ENCODE measurements at places on chromosomes 3 and 15. TPM values are rescaled to one million over a fixed set of nuclear protein-coding genes. Genes with fewer than 3 reads are reported as not detected.

- H3K27ac ChIP-seq: no peak overlapping the region
- H3K4me3 ChIP-seq: no peak overlapping the region
- H3K36me3 ChIP-seq: no peaks in the 10 kb centered on the region
- no peak for DNase-seq
- no peaks in the 10 kb centered on the region for H3K4me1 ChIP-seq
- no peaks in the 10 kb centered on the region for H3K27me3 ChIP-seq
These were observed 125.5 kb upstream of the TRIM42 start for GRCh38 chr3:140552403-140552802.

DNA sequence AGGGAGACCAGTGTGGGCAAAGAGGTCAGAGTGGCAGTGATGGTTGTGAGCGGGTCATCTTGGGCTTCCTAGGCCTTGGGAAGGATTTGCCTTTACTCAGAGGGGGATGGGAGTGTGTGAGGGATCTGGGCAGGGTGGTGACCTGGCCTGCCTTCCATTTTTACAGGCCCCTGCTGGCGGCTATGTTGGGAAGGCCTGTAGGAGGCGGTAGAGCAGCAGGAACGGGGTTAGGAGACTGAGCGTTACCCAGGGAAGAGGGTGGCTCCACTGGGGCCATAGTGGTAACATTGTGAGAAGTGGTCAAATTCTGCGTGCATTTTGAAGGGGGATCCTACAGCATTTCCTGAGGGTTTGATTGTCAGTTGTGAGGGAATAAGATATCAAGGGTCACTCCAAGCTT, 307.3 kb upstream of the CTDSPL start:
- no peaks in the 10 kb centered on the region for H3K27me3 ChIP-seq
- no peak overlapping the region for H3K4me3 ChIP-seq
- H3K27ac ChIP-seq: no peak overlapping the region
- no peaks in the 10 kb centered on the region for H3K36me3 ChIP-seq

- no peak for DNase-seq
- H3K36me3 ChIP-seq: no peaks in the 10 kb centered on the region
- no peak overlapping the region for H3K27ac ChIP-seq
- H3K4me3 ChIP-seq: no peak overlapping the region
- H3K27me3 ChIP-seq: no peaks in the 10 kb centered on the region
These were observed 452.1 kb downstream of the RAP2B start for GRCh38 chr3:153614140-153614539.

DNA sequence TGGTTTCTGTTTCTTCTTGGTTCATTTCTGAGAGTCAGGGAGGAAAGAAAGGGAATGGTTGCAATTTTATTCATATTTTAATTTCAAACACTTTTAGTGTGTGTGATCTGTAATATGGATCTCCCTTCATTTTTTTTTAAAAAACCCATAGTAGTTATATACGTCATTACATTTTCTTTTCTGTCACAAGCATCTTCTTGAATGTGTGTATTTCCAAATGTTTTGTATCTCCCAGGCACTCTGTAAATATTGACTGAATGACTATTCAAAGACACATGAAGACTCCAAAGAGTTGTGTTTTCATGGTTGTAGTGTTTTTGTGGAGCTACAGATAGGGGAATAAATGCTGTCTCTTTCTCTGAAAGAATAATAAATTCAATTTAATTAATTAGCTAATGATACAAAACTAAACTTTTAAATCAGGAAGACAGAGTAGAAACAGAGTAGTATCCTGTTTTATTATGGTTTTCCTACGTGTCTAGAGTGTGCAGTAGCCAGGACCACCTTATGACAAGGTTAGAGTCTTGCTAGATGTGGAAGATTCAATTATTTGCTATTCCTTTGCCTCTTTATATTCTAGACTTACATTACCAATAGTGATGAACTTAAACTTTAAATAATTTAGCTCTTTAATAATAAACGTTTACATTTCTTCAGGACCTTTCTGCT, 35.5 kb downstream of the NECTIN3 start:
- H3K36me3 ChIP-seq: no peaks in the 10 kb centered on the region

GRCh38 chr15:31434275-31434587, 107.6 kb downstream of the KLF13 start:
- H3K27ac ChIP-seq: peak overlapping the region; percentile 86
- no peak overlapping the region for H3K4me3 ChIP-seq
- no peaks in the 10 kb centered on the region for H3K27me3 ChIP-seq
- no peaks in the 10 kb centered on the region for H3K36me3 ChIP-seq
- H3K4me1 ChIP-seq: peaks cover 50% of the 10 kb centered on the region

GRCh38 chr15:76964157-76964556, 30.8 kb upstream of the PSTPIP1 start:
- no peaks in the 10 kb centered on the region for H3K27me3 ChIP-seq
- no peaks in the 10 kb centered on the region for H3K36me3 ChIP-seq
- H3K4me3 ChIP-seq: no peak overlapping the region
- peaks cover 11% of the 10 kb centered on the region for H3K4me1 ChIP-seq
- no peak for DNase-seq

DNA sequence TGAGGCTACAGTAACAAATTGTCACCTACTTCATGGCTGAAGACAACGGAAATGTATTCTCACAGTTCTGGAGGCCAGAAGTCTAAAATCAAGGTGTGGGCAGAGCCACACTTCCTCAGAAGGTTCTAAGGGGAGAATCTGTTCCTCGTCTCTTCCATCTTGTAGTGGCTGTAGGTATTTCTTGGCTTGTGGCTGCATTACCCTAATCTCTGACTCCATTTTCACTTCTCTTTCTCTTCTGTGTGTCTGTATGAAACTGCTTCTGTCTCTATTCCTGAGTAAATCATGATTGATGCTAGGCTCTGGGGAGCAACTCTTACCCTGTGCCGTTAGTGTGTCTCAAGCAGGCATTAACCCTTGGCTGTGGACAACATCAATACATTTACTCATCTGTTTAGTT, 164.7 kb downstream of the SQOR start:
- H3K27me3 ChIP-seq: no peaks in the 10 kb centered on the region
- no peaks in the 10 kb centered on the region for H3K4me1 ChIP-seq
- DNase-seq: no peak
- H3K4me3 ChIP-seq: no peak overlapping the region
- no peaks in the 10 kb centered on the region for H3K36me3 ChIP-seq

DNA sequence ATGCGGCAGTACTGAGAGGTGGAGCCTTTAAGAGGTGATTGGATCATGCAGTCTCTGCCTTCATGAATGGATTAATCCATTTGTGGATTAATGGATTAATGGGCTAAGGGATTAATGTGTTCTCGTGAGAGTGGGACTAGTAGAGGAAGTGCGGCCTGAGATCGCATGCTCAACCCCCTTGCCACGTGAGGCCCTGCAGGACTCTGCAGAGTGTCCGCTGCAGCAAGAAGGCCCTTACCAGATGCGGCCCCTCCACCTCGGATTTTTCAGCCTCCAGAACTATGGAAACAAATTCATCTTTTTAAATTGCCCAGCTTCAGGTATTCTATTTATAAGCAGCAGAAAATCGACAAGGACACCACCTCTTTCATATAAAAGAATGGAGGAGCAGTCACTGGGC, 148.8 kb downstream of the TPRA1 start:
- no peaks in the 10 kb centered on the region for H3K36me3 ChIP-seq
- no peaks in the 10 kb centered on the region for H3K27me3 ChIP-seq
- no peak for DNase-seq

GRCh38 chr3:164326714-164327113, 751.6 kb downstream of the SI start:
- H3K27me3 ChIP-seq: no peaks in the 10 kb centered on the region
- no peaks in the 10 kb centered on the region for H3K4me1 ChIP-seq
- no peaks in the 10 kb centered on the region for H3K36me3 ChIP-seq
- H3K27ac ChIP-seq: no peak overlapping the region
- no peak for DNase-seq
- no peak overlapping the region for H3K4me3 ChIP-seq

DNA sequence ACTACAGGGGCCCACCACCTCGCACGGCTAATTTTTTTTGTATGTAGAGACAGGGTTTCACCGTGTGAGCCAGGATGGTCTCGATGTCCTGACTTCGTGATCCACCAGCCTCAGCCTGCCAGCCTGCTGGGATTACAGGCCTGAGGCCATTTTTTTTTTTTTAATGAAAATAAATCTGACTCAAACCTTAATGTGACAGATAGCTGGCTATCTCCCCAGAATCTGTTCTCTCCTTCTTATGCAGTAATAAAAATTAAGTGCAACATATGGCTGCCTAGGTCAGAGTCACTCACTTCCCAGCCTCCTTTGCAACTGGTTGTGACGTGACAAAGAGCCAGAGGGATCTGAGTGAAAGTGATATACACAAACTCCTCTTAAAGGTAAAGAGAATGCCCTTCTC, 53.0 kb downstream of the ZNF148 start:
- H3K4me1 ChIP-seq: no peaks in the 10 kb centered on the region
- H3K27me3 ChIP-seq: no peaks in the 10 kb centered on the region
- no peak for DNase-seq
- peaks cover 4% of the 10 kb centered on the region for H3K36me3 ChIP-seq
- no peak overlapping the region for H3K27ac ChIP-seq

DNA sequence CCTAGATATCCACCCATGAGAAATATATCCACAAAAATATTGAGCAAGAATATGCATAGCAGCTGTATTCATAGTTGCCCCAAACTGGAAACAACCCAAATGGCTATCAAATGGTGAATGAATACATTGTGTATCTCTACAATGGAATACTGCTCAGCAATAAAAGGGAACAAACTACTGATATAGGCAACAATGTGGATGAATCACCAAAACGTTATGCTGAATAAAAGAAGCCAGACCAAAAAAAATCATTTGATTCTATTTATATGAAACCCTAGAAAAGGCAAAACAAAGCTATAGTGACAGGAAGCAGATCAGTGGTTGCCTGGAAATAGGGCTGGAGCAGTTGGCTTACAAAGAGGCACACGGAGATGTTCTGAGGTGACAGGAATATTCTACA, 15.5 kb upstream of the CMTM7 start:
- peaks cover 24% of the 10 kb centered on the region for H3K4me1 ChIP-seq
- no peaks in the 10 kb centered on the region for H3K36me3 ChIP-seq
- no peak overlapping the region for H3K4me3 ChIP-seq
- no peaks in the 10 kb centered on the region for H3K27me3 ChIP-seq
- DNase-seq: no peak

- no peak for DNase-seq
These were observed 23.1 kb downstream of the EEFSEC start for GRCh38 chr3:128176276-128176833.

GRCh38 chr15:68407886-68408881, 23.8 kb downstream of the ITGA11 start:
- H3K27ac ChIP-seq: no peak overlapping the region
- H3K36me3 ChIP-seq: no peaks in the 10 kb centered on the region
- no peaks in the 10 kb centered on the region for H3K27me3 ChIP-seq
- H3K4me1 ChIP-seq: no peaks in the 10 kb centered on the region
- no peak overlapping the region for H3K4me3 ChIP-seq

DNA sequence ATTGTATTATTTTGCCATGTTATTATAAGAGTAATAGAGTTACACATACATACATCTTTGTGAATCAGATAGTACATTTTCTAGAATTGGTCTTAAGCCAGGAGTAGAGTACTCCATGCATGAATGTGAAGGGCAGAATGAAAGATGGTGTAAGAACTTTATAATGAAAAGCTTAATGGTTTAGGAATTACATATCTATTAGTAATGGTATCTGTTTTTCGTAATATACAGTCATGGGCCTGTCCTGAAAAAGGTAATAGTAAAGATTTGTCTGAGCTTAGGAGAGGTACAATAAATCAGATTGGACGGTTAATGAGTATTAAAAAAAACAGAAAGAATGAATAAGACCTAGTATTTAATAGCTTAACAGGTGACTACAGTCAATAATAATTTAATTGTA, 118.2 kb upstream of the PRTG start:
- no peaks in the 10 kb centered on the region for H3K36me3 ChIP-seq
- no peaks in the 10 kb centered on the region for H3K4me1 ChIP-seq
- no peaks in the 10 kb centered on the region for H3K27me3 ChIP-seq
- H3K4me3 ChIP-seq: no peak overlapping the region

DNA sequence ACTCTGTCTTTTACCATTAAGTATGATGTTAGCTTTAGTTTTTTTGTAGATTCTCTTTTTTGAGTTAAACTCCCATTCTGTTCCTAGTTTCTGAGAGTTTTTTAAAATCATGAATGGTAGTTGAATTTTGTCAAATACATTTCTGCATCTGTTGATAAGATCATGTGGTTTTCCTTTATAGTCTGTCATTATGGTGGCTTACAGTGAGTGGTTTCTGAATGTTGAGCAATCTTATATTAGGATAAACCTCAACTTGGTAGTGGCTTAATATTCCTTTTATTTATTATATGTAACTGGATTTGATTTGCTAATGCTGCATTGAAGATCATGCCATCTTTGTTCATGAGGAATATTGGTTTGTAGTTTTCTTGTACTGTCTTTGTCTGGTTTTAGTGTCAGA, 34.8 kb downstream of the NEO1 start:
- H3K27ac ChIP-seq: no peak overlapping the region
- H3K4me1 ChIP-seq: no peaks in the 10 kb centered on the region
- no peaks in the 10 kb centered on the region for H3K27me3 ChIP-seq
- H3K36me3 ChIP-seq: no peaks in the 10 kb centered on the region
- DNase-seq: no peak

GRCh38 chr15:72968531-72968922, 83.7 kb upstream of the NEO1 start:
- no peak overlapping the region for H3K4me3 ChIP-seq
- no peak overlapping the region for H3K27ac ChIP-seq
- H3K36me3 ChIP-seq: no peaks in the 10 kb centered on the region
- DNase-seq: no peak

GRCh38 chr3:58623478-58623877, 43.1 kb downstream of the FAM3D start:
- H3K36me3 ChIP-seq: no peaks in the 10 kb centered on the region
- DNase-seq: no peak
- no peaks in the 10 kb centered on the region for H3K4me1 ChIP-seq
- H3K27ac ChIP-seq: no peak overlapping the region
- no peak overlapping the region for H3K4me3 ChIP-seq

- no peak overlapping the region for H3K27ac ChIP-seq
- DNase-seq: no peak
- no peak overlapping the region for H3K4me3 ChIP-seq
- no peaks in the 10 kb centered on the region for H3K36me3 ChIP-seq
These were observed 104.2 kb upstream of the CLSTN2 start for GRCh38 chr3:139830817-139831216.

DNA sequence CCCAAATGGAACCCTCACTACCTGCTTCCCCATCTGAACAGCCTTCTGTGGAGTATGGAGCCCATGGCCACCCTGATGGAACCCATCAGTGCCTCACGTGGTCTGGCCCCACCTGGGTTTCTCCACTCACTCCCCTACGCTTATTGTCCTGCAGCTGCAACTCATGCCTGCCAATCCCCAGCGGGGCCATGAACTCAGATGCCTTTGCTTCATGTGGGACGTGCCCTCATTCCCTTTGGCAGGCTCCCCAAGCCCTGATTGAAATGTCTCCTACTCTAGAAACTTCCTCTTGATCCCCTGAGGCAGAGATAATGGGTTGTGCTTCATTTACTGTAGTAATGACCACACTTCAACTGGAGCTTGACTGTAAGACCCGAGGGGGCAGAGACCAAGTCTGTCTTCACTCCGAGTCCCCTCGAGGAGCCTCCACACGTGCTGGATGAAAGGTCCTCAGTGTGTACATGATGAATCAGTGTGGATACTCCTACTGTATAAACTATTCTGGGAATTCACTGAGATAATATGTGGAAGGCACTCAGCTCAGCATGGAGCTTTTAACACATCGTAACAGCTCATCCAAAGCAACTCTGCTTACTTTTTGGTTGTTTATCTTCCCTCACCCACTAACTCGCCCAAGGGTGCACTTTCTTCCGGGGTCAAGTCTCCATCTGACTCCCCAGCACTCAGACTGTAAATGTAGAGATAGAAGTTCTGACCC, 232.8 kb upstream of the BHLHE40 start:
- no peak overlapping the region for H3K4me3 ChIP-seq
- H3K4me1 ChIP-seq: peaks cover 6% of the 10 kb centered on the region
- peaks cover 77% of the 10 kb centered on the region for H3K36me3 ChIP-seq
- no peak overlapping the region for H3K27ac ChIP-seq

The MYL3 gene
- total RNA-seq: not detected

The GOLGA6A gene
- total RNA-seq: 1.0 TPM

The CCR8 gene
- not detected for total RNA-seq

The SNX22 gene
- total RNA-seq: 43.0 TPM

The MRPS22 gene
- 38.9 TPM for total RNA-seq

The CCDC54 gene
- not detected for total RNA-seq

The PARP9 gene
- 31.2 TPM for total RNA-seq
